ENCODE measurements at places on chromosomes 1 and 21. TPM values are rescaled to one million over a fixed set of nuclear protein-coding genes. Genes with fewer than 3 reads are reported as not detected.
A peak's percentile ranks its signal among the peaks of the same experiment; 100 is the strongest.

The TMCO4 gene
- polyA plus RNA-seq: 14.3 TPM

The CENPF gene
- polyA plus RNA-seq: 1.2 TPM

The RHD gene
- polyA plus RNA-seq: 0.12 TPM

DNA sequence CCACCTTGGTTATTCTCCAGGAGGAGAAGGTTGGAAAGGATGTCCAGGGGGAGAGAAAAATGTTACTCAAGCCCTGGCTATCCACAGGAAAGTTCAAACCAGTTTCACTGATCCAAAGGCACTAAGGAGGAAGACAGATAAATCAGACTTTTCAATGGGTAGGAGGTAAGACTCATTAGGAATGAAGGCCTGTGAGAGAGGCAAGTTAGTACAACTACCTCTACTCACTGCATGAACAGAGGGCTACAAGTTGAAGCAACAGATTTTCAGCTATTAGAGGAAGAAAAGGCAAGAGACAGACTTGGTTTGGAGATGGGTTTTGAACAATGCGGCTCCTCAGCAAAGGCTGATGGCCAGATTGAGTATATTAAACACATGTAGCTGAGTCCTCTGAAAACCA, 16.9 kb downstream of the CD160 start:
- H3K4me3 ChIP-seq: no peak overlapping the region
- peaks cover 3% of the 10 kb centered on the region for H3K4me1 ChIP-seq

- H3K27me3 ChIP-seq: no peaks in the 10 kb centered on the region
- DNase-seq: no peak
- no peak overlapping the region for H3K27ac ChIP-seq
- no peak overlapping the region for H3K4me3 ChIP-seq
- no peaks in the 10 kb centered on the region for H3K36me3 ChIP-seq
These were observed 33.7 kb downstream of the LRRC42 start for GRCh38 chr1:53979712-53980450.

DNA sequence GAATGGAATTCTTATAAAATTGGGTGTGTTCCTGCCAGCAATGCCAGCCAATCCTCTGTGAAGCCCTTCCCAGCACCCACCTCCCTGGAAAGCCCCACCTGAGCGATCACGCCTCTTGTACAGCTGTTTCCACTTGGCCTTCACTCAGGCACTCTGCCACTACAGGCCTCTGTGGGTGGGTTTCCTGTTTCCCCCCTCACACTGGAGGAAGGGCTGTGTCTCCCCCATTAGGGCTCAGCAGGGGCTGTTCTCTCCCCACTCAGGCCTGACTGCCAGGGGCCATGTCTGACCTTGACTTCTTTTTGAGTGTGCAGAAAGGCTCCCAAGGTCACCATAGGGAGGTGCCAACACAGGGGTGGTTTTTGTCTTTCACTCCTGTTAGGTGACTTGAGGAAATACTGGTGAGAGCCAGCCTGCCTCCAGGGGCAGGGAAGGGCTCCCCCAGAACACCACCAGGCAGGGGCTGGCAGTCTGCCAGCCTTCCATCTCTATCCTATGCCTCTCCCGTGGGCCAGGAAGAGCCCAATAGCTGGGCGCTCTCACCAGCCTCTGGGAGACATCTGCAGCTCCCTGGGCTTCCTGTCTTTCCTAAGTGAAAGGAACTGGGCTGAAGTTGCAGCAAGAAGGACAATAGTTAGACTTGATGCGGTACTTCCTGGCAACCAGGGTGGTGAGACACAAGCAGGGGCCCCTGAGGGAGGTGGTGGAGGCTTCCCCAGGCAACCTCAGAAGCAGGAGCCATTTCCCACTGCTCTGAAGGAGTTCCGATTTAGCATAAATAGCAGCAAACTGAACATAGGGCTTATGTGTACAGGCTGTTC, 49.1 kb downstream of the ELK4 start:
- H3K27ac ChIP-seq: peak overlapping the region; percentile 78
- DNase-seq: peak; percentile 74
- no peaks in the 10 kb centered on the region for H3K36me3 ChIP-seq
- no peak overlapping the region for H3K4me3 ChIP-seq

DNA sequence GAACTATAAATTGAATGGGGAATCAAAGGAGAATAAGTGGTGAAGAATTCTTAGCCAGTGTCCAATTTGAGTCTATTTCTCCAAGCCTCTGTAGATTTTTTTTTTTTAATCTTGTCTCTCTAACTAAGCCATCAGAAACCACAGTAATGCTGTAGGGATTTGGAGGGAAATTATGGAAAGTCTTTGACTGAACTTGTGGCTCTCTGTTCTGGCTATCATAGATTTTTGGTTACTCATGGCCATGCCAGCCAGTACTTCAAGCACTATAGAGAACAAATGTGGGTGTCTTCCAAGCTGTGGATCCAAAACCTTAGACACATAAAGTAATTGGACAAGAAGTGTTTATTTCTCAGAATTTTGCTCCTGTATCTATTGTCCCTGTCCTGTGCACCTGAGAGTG, 147.9 kb downstream of the LRRC40 start:
- DNase-seq: no peak
- H3K27ac ChIP-seq: no peak overlapping the region
- H3K4me3 ChIP-seq: no peak overlapping the region
- H3K4me1 ChIP-seq: peaks cover 7% of the 10 kb centered on the region
- no peaks in the 10 kb centered on the region for H3K27me3 ChIP-seq

All from lung (tissue), 17 donors.